Activated CD4-positive, alpha-beta T cell treated with anti-CD3 and anti-CD28 coated beads, Interleukin-2, amount 50 U/mL, for 48 hours (primary cell): ENCODE measurements at places on chromosomes 2 and 18.

GRCh38 chr2:60119778-60120177, 433.7 kb downstream of the BCL11A start:
- no peak for DNase-seq

DNA sequence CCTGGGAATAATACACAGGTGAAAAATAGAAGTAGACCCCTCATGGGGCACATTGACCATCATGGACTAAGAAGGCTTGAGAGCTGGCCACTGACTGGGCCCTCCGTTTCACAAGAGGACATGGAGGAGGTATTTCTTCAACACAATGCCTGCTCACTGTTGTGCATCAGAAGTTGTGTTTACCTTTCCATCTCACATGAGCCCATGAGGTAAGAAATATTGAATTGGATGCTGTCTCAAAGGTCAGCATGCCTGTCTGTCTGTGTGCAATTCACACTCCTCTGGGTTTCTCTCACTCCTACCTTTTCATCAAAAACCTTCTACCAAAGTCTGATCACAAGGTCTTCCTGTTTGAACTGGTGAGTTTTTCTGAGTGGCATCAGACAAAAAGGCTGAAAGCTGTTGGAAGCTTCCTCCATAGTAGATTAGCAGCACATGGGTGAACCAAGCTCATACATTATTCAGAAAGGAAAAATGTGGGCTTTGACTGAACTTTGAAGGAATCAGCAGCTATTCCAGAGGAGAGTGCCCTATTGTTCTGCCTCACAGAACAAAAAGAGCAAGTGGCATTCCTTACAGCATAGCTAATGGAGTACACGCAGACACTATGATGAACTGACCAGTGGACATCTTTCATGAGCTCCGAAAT, 143.2 kb upstream of the RND3 start:
- no peak for DNase-seq

DNA sequence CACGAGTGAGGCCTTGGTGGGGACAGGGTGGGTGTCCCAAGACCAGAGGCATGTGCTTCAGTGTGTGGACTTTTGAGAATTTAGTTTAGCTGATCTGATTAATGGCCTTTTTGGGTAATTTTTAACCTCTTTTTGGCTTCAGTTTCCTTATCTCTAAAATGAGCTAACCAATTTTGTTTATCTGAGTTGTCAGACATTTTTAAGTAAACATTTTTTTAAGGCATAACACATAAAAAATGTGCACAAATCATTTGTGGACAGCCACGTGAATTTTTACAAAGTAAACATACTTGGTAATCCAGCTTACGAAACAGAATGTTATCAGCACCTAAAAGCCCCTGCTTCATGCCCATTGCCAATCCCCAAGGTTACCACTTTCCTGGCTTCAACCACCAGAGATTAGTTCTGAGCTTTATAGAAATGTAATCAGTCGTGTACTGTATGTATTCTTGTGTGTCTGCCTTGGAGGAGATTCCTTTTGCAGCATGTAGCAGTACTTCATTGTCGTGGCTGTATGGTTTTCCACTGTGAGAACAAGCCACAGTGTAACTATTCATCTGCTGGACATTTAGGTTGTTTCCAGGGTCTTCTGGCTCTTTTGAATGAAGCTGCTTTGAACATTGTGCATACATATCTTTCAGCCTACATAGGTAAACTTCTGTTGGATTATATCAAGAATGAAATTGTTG, 8.4 kb upstream of the INO80C start:
- no peak for DNase-seq

GRCh38 chr2:27381577-27382181, 1.1 kb upstream of the ZNF513 start:
- no peak for DNase-seq
